PC-9 (cell line): ENCODE measurements at places on chromosomes 2 and 18. TPM values are rescaled to one million over a fixed set of nuclear protein-coding genes. Genes with fewer than 3 reads are reported as not detected.

- H3K4me1 ChIP-seq: no peaks in the 10 kb centered on the region
- no peaks in the 10 kb centered on the region for H3K36me3 ChIP-seq
- H3K27ac ChIP-seq: no peak overlapping the region
- no peak for DNase-seq
- H3K4me3 ChIP-seq: no peak overlapping the region
Observed at GRCh38 chr2:3728104-3729054, 25.0 kb downstream of the DCDC2C start.

GRCh38 chr2:127674241-127675209, 805 bp downstream of the LIMS2 start:
- H3K27ac ChIP-seq: no peak overlapping the region
- no peaks in the 10 kb centered on the region for H3K4me1 ChIP-seq
- no peaks in the 10 kb centered on the region for H3K36me3 ChIP-seq

GRCh38 chr18:46346213-46346612, 242.0 kb downstream of the HAUS1 start:
- no peak overlapping the region for H3K27ac ChIP-seq
- no peaks in the 10 kb centered on the region for H3K27me3 ChIP-seq
- H3K4me3 ChIP-seq: no peak overlapping the region
- H3K4me1 ChIP-seq: no peaks in the 10 kb centered on the region
- H3K36me3 ChIP-seq: peaks cover 19% of the 10 kb centered on the region

GRCh38 chr2:11681722-11682589, 12.0 kb upstream of the NTSR2 start:
- DNase-seq: no peak
- 0 out of 2 replicates have a peak, but pooled peaks cover 4% of the 10 kb centered on the region for H3K27me3 ChIP-seq
- no peaks in the 10 kb centered on the region for H3K36me3 ChIP-seq
- peaks cover 19% of the 10 kb centered on the region for H3K4me1 ChIP-seq

Gene ZBTB7C
- not detected in 2 replicates for total RNA-seq

- no peaks in the 10 kb centered on the region for H3K27me3 ChIP-seq
- DNase-seq: no peak
- H3K27ac ChIP-seq: no peak overlapping the region
- peaks cover 10% of the 10 kb centered on the region for H3K36me3 ChIP-seq
- no peak overlapping the region for H3K4me3 ChIP-seq
Observed at GRCh38 chr2:179104736-179105135, 54.8 kb upstream of the CCDC141 start.

- no peaks in the 10 kb centered on the region for H3K36me3 ChIP-seq
- H3K4me1 ChIP-seq: no peaks in the 10 kb centered on the region
- no peak overlapping the region for H3K27ac ChIP-seq
- no peak overlapping the region for H3K4me3 ChIP-seq
- DNase-seq: no peak
Observed at GRCh38 chr2:25453199-25453905, 111.6 kb upstream of the DNMT3A start.
